NCI-H1436 (cell line): ENCODE measurements at places on chromosomes 2 and 18.
A peak's percentile ranks its signal among the peaks of the same experiment; 100 is the strongest.

GRCh38 chr2:176174382-176174823 is 14.1 kb upstream of the HOXD1 start:
- DNase-seq: no peak

GRCh38 chr2:100321179-100321865 is 979 bp downstream of the LONRF2 start:
- no peak for DNase-seq

GRCh38 chr18:1014951-1015624 is 110.4 kb downstream of the ADCYAP1 start:
- DNase-seq: no peak

- no peak for DNase-seq
Measured at GRCh38 chr2:22929998-22930397, 455.0 kb upstream of the KLHL29 start.

GRCh38 chr2:182587831-182588230 is 128.2 kb upstream of the DNAJC10 start:
- DNase-seq: no peak

GRCh38 chr2:147863835-147864234 is 19.0 kb downstream of the ACVR2A start:
- DNase-seq: no peak

DNA sequence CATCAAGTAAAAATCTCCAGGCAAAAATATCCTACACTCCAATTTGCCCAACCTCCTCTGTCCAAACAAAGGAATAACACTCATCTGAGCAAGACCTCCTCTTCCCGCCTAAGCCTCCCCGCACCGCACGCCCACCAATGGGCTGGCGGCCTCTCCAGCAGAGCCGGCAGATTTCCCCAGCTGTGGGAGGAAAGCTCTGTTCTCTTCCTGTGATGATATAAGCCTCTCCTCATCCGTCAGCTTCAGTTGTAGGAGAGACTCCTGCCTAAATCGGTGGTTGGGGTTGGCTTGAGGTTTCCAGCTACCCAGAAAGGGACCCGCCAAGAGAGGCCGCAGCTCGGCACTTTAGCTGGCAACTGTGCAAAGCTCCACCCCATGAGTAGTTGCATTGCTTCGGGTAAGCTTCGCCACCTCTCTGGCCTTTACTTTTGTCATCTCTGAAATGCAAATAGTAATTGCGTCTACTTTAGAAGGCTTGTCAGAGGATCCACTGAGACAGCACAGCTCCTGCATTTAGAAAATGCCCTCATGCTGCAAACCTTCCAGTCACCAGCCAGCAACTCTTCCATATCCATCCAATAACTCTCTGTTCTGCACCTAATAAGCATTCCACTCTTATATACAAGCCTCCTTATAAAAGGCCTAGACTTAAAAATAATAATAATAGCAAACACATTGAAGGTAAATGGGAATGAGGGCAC is 146.4 kb downstream of the MYT1L start:
- peak; percentile 37 for DNase-seq

DNA sequence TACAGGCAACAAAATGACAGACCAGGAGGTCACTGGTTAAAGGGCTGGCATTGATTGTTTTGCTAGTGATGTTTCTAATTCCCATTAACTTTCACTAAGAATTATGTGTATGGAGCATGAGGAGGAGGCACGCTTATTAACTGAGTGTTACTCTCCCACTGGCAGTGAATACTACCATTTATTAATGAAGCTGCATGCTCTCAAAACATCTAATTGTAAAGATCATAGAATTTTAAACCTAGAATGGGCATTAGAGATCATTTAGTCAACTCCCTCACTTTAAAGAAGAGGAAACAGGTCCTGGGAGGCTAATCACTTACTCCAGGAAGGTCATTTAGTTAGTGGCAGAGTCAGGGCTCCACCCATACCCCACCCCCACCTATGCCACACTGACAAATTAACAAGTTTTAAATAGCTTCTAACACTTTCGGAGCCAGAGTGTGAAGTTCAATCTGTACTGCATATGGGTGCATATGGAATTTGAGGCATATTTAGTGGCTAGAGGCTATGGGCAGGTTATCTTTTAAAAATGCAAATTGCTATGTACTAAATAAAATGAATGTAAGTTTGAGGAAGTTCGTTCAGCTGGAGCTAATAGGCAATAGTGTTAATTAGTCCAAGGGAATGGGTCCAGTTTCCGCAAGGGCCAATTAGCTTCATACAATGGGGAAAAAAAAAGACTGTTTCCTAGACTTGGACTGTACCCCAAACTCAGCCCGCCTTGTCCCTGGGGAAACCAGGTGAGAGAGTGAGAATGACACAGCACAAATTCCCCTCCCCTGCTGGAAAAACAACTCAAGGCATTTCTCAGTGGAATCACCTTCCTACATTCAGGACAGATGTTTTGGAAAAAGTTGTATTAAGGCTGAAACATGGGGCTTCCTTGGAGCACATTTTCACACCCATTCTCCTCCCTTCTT is 178.8 kb downstream of the ICOS start:
- DNase-seq: no peak

DNA sequence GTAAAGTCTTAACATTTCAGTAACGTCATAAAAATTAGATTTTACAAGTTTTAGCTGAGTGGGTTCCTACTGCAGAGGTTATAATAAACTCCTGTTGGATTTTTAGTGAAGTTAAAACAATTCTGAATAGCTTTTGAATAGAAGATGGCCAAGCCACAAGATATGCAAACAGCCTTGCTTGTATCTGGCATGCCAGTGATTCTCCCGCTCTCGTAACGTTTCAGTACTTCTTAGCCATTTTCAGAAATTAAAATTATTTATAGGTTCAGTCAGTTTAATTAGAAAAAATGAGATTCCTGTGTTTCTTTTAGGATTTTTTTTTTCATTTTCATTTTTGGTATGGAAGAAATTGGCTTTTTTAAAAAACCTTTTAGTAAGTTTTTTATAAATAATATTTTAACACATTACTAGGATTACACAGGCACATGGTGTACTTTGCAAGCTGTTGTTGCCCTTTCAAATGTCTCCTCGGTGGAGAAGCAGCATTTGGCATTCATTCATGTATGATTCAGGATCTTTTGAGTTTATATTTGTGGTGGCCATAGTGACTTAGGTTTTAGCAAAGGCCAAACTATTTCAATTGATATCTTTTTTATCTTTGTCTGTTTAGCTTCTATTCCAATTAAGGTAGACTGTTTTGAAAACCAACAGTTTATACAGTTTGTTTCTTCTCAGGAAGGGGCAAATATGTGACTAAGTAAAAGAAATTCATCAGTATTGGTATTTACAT is 30.6 kb upstream of the RND3 start:
- DNase-seq: no peak

DNA sequence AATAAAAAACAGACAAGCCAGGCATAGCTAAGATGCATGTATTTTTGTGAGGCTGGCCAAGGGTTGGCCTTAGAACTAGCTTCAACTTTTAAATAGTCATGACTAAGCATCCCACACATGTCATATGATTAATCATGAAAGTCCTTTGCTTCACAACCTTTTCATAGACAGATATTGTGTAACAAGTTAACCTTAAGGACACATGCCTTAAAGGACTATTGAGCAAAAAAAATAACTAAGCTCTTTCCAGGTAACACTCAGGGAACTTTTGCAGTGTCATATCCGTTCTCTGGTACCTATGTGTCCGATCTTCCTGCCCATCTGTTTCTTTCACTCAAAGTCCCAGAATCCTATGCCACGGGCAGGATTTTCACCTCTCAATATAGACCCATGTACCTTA is 498.4 kb downstream of the STK39 start:
- DNase-seq: no peak

DNA sequence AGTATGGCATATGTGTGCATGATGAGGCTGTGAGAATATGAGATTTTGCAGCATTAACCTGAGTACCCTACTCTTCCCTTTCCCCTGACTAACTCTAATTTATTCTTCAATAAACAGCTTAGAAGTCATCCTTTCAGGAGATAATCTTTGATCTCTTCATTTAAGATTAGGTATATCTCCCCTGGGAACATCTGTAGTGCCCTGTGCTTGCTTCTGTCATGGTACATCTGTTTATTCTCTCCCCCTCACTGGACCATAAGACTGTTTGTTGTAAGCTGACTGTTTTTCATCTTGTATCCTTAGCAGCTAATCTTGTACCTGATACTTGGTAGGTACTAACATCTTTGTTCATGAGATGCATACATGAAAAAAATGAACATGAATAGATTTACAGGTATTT is 83.1 kb downstream of the MBD5 start:
- no peak for DNase-seq

DNA sequence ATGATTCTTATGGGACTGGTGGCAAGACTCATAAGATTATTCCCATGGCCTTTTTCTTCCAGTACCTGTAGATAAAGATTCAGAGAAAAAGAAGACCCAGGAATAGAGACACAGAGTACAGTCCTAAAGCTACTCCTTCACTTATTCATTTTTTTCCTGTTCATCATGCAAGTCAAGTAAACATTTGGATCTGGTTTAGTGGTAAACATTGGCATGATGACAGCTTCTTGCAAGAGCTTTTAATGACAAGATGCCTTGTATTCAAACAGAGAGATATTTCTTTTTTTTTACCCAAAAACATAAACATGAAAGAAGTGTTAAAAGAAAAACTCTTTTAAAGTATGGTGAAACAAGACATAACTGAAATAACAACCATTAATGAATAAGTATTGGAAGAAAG is 20.2 kb downstream of the CXCR2 start:
- no peak for DNase-seq

DNA sequence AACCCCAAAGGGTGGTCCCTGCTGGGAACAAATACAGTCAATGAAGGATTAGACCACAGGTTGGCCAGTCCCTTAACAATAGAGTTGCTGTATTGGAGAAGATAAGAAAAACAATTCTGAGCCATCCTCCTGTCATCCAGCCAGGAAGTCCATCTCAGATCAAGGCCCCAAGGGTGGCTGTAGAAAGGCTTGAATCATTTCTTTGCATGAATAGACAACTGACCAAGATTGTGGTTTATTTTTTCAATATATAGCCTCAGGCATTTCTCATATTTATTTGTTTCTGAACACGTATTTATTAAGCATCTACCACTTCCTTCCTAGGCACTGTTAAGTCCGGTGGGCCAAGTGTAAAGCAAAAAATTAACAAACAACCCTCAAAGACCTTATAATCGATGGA is 274.4 kb upstream of the SLC14A2 start:
- DNase-seq: no peak

DNA sequence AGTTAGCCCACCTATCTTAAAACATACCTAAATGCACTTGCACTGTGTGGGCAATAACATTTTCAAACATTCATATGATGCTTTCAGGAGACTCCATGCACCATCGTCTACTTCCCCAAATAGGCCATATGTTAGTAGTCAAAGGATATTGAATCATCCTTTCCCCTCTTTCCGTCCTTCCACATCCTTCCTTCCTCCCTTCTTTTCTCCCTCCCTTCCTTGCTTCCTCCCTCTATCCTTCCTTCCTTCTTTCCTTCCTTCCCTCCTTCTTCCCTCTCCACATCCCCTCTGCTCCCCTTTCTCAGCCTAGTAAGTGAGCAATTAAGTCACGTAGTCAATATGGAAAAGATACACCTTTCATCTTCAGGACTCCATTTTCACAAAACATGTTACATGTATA is 73.8 kb downstream of the ZEB2 start:
- no peak for DNase-seq

GRCh38 chr2:118939994-118940393 is 2.0 kb upstream of the MARCO start:
- no peak for DNase-seq

- no peak for DNase-seq
Measured at GRCh38 chr2:19775315-19775714, 126.5 kb downstream of the TTC32 start.

DNA sequence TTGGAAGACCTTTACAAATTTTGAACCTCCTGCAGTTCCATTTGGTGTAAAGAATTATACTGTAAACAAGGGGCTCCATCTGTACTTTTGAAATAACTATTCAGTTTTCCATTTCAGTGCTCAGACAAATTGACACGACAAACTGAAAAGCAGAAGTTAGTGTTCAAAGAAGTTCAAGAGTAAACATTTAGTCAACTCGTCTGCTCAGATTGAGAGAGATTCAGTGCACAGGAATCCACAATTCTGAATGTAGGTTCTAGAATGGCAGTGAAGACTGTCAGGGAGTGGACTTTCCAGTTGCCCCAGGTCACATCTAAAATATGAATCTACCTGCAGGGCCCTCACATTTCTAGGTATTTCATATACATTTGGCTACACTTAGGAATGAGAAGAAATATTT is 322.3 kb upstream of the TCF4 start:
- DNase-seq: no peak

DNA sequence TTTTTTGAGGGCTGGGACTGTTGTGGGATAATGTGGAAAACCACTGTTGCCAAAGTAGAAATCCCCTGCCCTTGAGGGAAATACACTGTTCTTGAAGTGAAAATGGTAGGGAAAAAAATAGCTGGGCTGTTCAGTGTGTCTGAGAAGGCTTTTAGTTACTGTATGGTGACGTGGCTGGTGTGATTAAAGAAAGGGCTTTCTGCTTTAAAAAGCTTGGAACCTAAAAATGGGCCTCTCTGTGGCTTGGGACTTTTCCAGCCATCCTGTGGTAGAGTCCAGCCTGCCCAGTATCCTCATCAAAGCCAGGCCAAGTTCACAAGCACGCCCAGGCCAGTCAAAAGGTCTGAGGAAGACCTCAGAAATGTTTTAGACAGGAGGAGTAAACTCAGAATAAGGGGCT is 6.8 kb downstream of the MGAT5 start:
- no peak for DNase-seq
